ENCODE measurements at places on chromosomes 16 and 17.
A peak's percentile ranks its signal among the peaks of the same experiment; 100 is the strongest.

DNA sequence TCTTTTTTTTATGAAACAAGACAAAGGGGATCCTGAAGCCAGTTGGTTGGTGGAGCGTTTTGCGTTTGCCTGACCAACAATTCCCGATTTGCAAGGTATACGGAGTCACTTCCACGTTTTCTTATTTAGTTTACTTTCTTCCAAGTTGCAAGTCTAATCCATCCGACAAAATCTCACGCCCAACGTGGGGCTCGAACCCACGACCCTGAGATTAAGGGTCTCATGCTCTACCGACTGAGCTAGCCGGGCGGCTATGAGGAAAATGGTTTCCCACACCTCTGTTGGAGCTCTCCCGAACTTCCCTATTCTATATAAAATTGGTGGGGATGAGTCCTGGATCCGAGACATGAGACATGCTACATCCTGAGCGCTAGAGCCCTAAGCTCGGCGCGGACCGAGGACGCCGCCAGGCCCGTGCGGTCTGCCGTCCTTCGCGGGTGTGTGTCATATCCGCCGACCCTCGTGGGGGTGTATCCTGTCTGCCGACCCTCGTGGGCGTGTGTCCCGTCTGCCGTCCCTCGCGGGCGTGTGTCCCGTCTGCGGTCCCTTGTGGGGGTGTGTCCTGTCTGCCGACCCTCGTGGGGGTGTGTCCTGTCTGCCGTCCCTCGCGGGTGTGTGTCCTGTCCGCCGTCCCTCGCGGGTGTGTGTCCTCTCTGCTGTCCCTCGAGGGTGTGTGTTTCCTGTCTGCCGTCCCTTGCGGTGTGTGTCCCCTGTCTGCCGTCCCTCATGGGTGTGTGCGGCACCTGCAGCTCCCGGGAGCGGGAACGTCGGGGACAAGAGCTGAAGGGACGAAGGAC, 22.6 kb downstream of the ZNF213 start:
- peak; percentile 58 for DNase-seq

GRCh38 chr17:76686538-76687297, 24.0 kb downstream of the MXRA7 start:
- DNase-seq, result no peak

GRCh38 chr16:67943619-67944504, at the start of gene LCAT:
Gene LCAT, minus strand, starts transcription at chr16:67944120. Its CDS starts 19 bp downstream, at chr16:67944101.
- DNase-seq, result no peak

DNA sequence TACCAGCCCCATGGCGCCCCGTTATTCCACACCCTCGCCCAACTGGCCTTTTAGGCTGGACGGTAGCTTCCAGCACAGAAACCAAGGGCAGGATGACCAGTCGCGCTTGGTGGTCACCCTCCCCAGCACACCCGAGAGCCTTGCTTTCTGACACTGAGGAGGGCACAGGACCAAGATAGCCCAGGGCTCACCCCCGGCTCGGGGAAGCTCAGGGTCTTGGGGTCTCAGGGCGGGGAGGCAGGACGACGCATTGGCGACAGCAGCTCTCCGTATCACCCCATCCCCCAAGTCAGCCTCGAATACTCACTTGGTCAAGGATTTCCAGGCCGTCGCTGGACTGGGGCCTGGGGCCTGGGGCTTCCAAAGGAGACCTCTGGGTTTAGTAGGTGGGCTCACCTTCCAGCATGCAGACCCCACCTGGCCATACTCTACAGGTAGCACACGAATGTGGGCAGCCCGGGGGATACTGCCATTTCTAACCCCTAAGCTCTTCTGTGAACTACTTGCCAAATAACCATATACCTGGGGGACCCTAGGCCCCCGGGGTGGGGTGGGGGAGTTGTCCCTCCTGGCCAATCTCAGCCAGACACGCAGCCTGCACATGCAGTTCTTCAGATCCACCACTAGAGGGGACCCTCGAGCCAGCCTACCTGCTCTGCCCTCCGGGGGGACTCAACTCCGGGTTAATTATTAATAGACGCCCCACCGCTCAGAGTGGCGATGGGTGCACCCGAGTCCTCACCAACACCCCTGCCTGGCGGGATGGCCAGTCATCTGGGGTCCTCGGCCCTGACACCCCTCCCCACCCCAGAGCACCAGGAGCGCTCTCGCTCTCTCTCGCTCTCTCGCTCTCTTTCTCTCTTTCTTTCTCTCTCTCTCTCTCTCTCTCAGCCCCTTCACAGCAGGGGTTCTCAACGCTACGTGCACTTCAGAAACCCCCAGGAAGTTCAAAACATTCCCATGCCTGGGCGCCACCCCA, 30.0 kb downstream of the TBC1D16 start:
- DNase-seq, result no peak

DNA sequence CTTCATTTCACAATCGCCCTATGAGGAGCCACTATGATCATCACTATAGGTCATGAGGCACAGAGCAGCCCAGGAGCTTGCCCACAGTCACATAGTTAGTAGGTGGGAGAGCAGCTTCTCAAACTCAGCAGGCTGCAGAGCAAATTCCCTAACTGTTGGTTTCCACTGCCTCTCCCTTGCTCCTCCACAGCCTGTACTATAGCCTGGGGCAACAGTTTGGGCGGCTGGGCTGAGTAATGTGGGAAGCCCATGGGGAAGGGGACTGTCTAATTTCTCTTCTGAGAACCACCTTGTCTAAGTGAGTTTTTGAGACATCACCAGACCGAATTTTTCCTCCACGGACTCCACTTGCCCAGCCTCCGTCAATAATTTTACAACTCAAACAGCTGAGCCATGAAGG, 73.4 kb upstream of the GPR139 start:
- no peak for DNase-seq

DNA sequence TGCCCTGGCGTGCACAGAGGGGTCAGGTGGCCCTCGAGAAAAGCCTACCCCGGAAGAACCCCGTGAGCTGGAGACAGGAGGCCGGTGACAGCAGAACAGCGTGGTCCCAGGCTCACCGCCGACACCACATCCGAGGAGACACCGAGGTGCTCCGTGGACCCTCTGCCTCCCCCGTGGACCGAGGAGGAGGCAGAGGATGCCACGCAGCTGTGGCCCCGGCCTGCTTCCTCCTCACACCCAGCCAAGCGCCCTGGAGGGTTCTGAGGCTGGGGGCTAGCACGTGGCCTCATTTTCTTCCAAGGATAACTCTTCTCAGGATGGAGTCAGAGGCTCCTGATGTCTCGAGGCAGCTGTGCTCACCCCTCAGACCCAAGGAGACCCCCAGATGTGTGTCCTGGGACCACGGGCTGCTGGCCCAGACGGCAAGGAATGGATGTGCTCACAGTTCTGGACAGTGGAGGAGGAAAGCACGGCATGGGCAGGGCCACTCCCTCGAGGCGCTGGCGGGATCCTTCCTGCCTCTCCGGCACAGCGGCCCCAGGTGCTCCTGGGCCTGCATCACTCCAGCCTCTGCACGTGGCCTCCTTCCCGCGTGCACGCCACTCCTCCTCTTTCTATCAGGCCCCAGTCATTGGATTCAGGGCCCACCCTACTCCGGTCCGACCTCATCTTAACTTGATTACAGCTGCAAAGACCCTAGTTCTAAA, 4.4 kb upstream of the PVALEF start:
- no peak for DNase-seq

- no peak for DNase-seq
These were observed 89.1 kb downstream of the CDH13 start for GRCh38 chr16:82715833-82716232.

- DNase-seq, result no peak
These were observed 4.3 kb upstream of the TLCD2 start for GRCh38 chr17:1714427-1714979.

- no peak for DNase-seq
These were observed 93.7 kb downstream of the PMP22 start for GRCh38 chr17:15171167-15172047.

GRCh38 chr17:1149869-1150268, 29.9 kb downstream of the ABR start:
- DNase-seq, result no peak

GRCh38 chr17:54968988-54969332, 395 bp downstream of the STXBP4 start:
- no peak for DNase-seq

GRCh38 chr17:2964370-2964769, 99.0 kb downstream of the OR1D5 start:
- no peak for DNase-seq

- DNase-seq, result no peak
These were observed 827 bp upstream of the UBALD1 start for GRCh38 chr16:4615384-4616046.

GRCh38 chr17:20230924-20231323, 221.8 kb downstream of the SPECC1 start:
- DNase-seq, result no peak

GRCh38 chr17:48633266-48633677, 7.1 kb upstream of the HOXB9 start:
- no peak for DNase-seq

- no peak for DNase-seq
These were observed 4.7 kb upstream of the MMP15 start for GRCh38 chr16:58020628-58021521.

DNA sequence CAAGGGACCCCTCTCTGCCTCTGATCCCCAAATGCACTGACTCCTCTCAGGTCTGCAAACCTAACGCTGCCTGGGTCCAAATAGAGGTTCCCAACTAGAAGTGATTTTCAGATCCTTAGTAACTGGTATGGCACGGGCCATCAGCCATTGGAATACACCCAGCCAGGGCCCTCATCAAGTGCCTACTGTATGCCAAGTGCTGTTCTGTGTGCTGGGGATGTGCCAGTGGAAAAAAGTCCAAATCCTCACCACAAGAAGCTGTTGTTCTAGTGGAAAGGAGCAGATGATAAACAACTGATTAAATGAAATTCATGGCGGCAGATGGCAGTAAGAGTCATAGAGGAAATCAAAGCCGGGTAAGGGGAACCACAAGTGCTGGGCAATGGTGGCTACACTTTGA, 57.2 kb upstream of the MED9 start:
- no peak for DNase-seq

DNA sequence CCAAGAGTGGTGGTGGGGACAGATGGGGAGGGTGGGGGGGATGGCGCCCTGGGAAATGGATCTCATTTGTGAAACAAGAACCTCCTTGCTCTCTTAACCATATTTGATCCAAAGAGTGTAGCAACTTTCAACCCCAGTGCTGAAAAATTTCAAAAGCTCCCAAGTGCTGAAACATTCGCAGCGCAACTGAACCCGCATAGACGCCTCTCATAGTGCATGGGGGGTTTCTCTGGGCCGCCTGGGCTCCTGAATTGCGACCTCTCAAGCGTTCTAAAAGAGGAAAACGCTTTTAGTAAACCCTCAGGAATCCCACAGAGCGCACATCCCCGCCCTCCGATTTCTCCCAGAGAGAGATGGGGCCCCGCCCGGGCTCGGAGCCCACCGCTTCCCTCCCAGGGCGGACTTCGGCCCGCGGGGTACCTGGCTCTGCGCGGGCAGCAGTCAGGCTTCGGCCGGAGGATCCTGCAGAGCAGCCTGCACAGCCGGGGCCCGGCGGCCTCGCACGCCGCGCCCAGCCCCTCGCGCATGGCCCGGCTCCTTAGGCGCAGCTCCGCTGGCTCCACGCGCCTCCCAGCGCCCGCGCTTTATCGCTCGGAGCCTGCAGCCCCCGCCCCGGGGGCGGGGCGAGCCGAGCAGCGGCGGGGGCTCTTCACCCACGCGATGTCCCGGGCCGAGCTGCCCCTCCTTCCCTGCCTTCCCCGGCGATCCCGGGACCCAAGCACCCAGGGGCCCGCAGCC, 7.0 kb downstream of the NOS2 start:
- DNase-seq, result no peak

- DNase-seq, result no peak
These were observed 27.6 kb upstream of the ETV4 start for GRCh38 chr17:43573579-43574321.

DNA sequence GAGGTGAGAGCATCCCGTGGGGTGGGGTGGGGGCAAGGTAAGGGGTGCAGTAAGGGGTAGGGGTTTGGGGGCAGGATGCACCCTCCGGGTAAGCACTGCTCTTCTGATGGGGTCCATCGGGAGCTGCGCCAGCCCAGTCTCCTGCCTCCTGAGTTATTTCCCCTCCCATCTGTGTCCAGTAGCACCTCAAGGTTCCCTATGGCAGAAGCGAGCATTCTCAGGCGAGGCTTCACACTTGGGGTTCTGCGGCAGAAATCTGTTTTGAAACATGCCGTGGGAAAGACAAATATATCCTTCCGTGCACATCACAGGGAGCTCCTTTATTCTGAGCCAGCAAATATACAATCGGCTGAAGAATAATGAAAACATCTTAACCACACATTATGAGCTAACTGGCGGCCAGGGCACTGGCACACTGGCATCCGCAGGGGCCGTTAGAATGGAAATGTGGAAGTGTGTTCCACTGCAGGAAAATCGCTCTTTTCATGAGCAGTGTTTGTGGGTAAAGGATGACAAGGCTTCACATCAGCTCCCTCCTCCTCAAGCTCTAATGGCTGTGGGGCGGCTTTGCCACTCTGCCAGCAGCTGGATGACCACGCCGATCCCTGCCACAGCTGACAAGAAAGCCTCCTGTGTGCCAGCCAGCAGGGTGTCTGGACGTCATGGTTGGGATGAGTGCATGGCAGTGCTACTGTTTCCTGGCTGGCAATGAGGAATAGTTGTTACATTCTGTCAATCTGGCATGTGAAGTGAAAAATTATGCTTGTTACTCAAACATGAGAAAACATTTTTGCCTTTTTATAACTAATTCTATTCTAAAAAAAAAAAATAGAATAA, 20.0 kb downstream of the MTHFSD start:
- DNase-seq, result no peak

- peak; percentile 66 for DNase-seq
These were observed 417.8 kb upstream of the CCL2 start for GRCh38 chr17:33837281-33837680.

- no peak for DNase-seq
These were observed 1.8 kb upstream of the C1QTNF8 start for GRCh38 chr16:1097800-1098199.

DNA sequence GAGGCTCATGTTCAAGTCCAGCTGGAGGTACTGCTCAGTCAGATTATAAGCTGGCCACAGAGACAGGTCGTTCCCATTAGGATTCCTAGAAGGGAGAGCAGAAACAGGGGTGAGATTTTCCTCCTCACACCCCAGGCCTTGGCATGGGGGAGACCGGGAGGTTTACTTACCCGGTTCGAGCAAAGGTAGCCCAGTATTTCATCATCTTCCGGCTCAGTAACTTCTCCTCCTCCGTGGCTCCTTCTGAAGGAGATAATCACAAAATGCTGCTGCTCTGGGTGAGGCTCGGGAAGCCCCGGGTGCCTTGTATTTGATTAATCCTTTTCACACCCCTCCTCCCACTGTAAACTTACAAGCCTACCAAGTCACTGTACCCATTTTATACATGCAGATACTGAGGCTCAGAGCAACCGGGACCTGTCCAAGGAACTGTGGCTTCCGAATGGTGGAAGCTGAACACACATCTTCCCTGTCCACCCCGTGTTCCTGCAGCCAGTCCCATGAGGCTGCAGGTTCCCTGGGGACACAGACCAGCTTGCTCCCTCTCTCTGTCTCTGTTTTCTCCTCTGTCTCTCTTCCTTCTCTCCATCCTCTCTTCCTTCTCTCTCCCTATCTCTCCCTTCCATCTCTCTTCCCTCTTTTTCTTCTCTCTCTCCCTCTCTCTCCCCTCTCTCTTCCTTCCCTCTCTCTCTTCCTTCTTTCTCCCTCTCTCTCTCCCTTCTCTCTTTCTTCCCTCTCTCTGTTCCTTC, 13.9 kb upstream of the CES1 start:
- no peak for DNase-seq

- DNase-seq, result no peak
These were observed 6.0 kb downstream of the SNN start for GRCh38 chr16:11674001-11674817.

Data from NCI-H187 treated with DMSO at 0.1 percent for 48 hours (cell line).